Stimulated activated CD4-positive, alpha-beta T cell treated with anti-CD3 and anti-CD28 coated beads, TNF-alpha, amount 100 ng/mL, for 1 hour (primary cell): ENCODE measurements at places on chromosomes 6 and 20.

GRCh38 chr6:63348836-63349235 is 29.1 kb upstream of the LGSN start:
- DNase-seq: no peak

DNA sequence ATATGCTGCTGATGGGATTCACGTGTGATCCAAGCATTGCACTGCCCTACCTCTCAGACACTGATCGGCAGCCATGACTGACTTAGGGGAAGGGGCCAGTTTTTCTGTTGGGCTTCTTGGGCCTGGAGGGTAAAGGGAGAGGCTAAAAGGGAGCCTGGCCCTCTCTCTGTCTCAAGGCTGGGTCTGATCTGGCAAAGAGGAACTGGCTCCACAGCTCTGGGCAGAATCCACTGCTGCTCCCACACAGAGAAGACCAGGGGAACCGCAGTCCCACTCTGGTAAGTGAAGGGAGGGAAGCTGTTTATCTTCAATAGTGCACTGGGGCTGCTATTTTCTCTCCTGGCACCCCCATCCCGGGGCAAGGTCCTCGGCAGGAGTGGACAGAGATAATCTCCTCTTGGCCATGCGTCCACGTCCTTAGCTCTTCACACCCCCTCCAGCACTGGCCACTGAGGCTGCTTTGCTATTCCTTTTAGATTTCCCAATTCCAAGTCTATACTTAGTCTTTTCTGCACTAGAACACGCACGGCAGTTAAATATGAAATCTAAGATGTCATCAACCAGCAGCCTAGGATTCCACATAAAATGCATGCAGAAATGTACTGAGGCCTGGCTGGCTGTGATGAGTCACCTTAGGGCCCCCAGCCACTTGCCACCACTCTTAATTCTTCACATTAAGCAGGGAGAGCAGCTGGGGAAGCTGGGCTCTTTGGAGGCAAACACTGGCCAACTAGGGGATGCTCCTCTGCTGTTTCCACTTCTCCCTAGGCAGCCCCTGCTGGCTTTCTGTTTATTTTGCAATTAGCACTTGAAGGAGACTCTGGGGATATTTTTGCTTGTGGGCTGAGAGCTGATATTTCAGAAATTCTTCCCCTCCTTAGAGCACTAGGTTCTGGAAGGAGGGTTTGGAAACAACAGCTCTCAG is 87.8 kb upstream of the ARMC2 start:
- DNase-seq: no peak

- DNase-seq: no peak
Observed at GRCh38 chr6:95133578-95133977, 443.8 kb upstream of the MANEA start.

- DNase-seq: peak; percentile 32
Observed at GRCh38 chr20:35883778-35884540, 70.3 kb downstream of the SCAND1 start.

DNA sequence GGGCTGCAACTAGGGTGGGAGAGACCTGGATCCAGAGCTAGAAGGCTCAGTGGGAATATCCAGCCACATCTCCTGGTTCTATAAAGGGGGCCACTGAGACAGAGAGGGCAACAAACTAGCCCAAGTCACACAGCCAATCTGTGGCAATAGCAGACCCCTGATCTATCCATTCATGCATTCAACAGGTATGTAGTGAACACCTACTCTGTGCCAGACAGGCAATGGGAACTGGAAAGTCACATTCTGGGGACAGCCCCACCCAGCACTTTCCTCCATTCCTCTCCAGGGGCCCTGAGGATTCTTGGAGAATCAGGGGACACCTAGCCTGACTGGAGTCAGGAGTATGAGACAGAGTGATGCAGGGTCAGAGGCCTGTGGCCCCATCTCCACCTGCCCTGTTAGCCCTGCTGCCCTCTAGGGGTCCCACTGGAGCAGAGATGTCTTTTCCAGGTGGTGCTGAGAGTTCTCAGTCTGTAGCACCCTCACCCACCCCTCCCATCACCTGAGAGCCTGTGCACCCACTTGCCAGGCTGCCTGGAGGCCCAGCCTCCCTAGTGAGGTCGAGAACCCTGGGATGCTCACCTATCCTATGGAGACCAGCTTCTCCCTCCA is 13.6 kb downstream of the BPIFA2 start:
- no peak for DNase-seq

DNA sequence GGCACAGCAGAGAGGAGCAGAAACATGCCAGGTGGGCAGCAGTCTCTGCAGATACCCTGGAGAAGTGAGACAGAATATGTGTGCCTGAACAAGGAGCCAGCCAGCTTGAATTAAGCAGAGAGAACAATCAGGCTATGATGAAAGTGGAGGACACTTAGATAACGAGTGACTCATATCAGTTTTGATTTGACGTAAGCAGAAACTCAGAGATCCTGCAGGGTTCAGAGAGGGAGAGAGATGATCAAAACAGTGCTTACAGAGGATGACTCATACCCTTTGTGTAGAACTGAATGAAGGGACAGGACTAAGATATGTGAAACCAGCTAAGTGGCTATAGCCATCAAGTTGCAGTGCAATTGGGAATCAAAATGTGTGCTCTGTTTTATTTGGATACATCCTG is 300.7 kb downstream of the TENT5A start:
- DNase-seq: no peak

- no peak for DNase-seq
Observed at GRCh38 chr20:8778387-8778786, 290.5 kb upstream of the PLCB4 start.

DNA sequence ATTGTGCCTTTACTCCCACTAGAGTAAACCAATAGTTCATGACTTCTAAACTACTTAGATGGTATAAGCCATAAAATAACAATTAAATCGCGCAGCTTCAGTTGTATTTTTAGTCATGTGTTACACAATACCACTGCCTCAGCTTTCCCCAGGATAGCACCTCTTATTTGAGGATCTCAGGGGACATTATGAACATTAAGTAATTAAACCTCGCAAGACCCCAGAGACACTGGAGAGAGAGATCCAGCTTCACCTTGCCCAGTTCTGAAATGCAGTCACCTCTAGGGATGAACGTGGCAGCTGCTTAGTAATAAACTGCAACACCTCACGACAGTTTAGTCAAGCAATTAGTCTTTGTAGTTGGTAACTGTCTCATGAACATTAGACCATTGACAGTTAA is 87.1 kb downstream of the CFAP61 start:
- DNase-seq: no peak

DNA sequence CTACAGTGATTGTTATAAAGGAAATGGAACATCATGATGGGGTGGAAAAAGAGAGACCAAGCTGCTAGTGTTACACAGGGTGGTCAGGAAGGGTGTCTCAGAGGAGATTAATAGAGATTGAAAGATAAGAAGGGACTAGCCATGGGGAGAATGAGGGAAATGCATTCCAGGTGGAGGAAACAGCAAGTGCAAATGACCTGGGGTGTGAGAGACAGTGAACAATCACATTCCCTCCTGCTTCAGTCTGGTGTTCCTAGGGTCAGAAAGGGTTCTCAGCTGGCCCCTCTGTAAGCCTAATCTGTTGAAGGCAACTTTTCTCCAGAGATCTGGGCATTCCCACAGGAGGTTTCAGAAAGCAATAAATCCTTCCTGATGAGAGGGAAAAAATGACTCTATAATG is 3.6 kb upstream of the KCNB1 start:
- no peak for DNase-seq

GRCh38 chr6:14431385-14432330 is 314.1 kb downstream of the CD83 start:
- DNase-seq: no peak

DNA sequence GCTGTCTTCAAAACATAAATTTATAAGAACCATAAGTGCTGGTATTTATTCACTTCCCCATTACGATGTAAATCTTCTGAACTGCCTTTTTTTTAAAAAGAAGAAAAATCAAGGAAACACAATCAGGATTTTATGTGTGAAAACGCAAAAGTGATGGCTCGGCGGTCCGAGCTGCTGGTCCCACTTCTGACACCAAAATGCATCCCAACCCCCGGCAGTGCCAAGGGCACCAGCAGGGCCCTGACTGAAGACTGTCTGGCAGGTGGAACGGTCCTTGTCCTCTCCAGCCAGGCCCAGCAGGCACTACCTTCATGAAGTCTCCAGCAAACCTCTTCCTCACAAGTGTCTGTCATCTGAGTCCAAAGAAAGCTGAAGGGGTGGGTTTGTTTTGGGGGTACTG is 41.2 kb downstream of the TBC1D7 start:
- DNase-seq: no peak

DNA sequence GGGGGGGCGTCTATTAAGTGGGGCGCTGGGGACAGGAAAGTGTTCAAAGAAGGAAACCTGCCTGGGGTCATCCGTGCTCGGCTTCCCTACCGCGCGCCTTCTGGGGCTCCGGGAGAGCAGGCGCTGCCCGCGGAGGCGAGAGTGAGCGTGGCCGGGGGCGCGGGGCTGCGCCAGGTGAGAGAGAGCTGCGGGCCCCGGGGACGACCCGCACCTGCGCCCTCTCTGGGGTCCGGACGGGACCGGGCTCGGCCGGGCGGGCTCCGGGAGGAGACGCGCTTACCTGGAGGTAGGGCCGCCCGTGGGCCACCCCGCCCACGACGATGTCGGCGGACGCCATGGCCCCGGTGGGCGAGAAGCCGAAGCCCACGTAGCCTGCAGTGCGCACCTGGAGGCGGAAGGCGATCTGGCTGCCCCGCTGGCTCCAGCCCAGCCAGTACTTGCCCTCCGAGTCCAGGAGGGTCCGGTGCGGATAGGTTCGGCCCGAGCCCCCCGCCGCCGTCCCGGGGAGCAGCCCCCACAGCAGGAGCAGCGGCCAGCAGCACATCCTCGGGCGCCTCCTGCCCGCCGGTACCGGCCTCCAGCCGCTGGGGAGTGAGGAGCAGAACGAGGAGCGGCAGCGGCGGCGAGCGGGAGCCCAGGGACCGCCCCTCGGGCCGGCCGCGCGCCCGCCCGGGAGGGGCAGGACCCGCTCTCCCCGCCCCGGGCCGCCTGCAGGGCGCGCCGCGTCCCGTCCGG is at the start of gene MOXD1:
MOXD1 (minus strand) TSS at position 593 of the 735 bp plus-strand sequence; CDS start at position 544, 49 bp downstream.
- DNase-seq: no peak

DNA sequence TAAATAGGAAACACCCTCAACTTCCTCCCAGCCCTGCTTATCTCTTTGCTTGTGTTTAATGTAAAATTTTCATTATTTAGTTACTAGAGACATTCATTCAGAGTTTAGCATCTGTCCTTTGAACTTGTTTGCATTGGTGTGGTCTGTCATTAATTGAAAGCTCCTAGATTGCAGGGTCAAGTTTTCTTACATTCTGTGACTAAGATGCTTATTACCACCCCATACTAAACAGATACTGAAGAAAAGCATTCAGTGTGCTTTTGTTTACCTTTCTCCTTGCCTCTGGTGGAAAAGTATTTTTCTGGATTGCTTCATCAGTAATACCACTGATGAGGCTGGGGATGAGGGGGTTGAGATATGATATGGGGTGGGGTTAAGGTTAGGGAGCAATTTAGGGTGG is 199.0 kb downstream of the SAMD5 start:
- no peak for DNase-seq

GRCh38 chr6:167710363-167710920 is 116.3 kb upstream of the AFDN start:
- DNase-seq: no peak

- no peak for DNase-seq
Observed at GRCh38 chr6:56482525-56482924, 160.2 kb downstream of the DST start.

DNA sequence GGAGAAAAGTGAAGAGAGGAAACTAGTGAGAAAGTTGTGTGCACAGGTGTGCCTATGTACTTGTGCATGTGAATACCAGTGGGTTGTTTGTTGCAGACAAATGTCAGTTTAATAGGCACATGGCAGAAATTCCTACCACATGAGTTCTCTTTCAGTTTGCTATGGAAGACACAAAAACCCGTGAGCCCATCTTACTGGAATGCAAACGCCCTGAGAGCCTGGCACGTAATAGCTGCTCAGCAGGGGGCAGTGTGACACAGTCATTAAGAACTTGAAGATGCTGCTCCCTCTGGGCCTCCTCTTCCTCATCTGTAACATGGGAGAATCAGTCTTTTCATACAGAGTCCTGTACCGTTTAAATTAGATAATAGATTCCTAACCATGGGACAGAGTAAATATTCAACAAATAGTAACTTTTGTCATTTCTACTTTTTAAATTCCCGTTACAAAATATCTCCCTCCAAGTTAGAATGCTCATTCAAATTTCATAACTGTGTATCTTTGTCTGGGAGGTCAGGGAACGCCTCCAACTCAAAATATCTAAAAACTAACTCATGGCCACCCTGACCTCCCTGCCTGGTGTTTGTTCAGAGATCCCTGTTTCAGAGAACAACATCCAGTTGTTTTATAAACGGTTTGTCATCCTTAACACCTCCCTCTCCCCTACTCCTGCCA is 802.9 kb downstream of the MAFB start:
- no peak for DNase-seq

GRCh38 chr6:52000064-52000463 is 87.3 kb downstream of the PKHD1 start:
- DNase-seq: no peak

- DNase-seq: no peak
Observed at GRCh38 chr6:81981812-81982211, 229.3 kb upstream of the TENT5A start.

GRCh38 chr20:58891086-58891717 is 38.7 kb downstream of the GNAS start:
- DNase-seq: peak; percentile 65

DNA sequence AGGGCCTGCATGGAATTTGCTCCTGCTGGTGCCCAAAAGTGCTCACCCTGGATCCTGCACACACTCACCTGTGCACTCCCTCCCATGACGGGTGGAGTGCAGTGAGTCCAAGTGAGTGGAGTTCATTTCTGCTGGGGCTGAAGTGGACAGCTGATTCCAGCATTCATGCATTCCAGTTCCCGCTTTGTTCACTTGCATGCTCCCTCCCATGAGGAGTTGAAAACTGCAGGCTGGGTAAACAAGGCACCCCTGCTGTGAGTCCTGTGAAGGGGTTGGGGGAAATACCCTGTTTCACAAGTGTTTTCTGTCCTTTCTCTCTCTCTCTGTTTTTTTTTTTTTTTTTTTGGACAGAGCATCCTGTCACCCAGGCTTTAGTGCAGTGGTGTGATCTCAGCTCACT is 454.1 kb upstream of the NOX3 start:
- no peak for DNase-seq

- no peak for DNase-seq
Observed at GRCh38 chr6:169155481-169155880, 98.2 kb downstream of the THBS2 start.

- DNase-seq: no peak
Observed at GRCh38 chr20:8995761-8996160, 73.1 kb upstream of the PLCB4 start.
